WTC11 (cell line): ENCODE measurements at places on chromosomes 11 and 22. TPM values are rescaled to one million over a fixed set of nuclear protein-coding genes. Genes with fewer than 3 reads are reported as not detected.

NPTXR gene
- total RNA-seq = 10.4 to 11.2 TPM (median 10.6 TPM) in 3 replicates

DDI1 gene
- not detected in 3 replicates for total RNA-seq

TSSK2 gene
- total RNA-seq = not detected in 3 replicates

TECTA gene
- total RNA-seq = 0.37 to 0.66 TPM (median 0.37 TPM) in 3 replicates

PHF21B gene
- 90.6 to 107 TPM (median 92.5 TPM) in 3 replicates for total RNA-seq

CELSR1 gene
- total RNA-seq = 16.8 to 20.8 TPM (median 19.9 TPM) in 3 replicates

SLC22A12 gene
- not detected in 3 replicates for total RNA-seq
